ENCODE measurements at places on chromosomes 5 and 9.

DNA sequence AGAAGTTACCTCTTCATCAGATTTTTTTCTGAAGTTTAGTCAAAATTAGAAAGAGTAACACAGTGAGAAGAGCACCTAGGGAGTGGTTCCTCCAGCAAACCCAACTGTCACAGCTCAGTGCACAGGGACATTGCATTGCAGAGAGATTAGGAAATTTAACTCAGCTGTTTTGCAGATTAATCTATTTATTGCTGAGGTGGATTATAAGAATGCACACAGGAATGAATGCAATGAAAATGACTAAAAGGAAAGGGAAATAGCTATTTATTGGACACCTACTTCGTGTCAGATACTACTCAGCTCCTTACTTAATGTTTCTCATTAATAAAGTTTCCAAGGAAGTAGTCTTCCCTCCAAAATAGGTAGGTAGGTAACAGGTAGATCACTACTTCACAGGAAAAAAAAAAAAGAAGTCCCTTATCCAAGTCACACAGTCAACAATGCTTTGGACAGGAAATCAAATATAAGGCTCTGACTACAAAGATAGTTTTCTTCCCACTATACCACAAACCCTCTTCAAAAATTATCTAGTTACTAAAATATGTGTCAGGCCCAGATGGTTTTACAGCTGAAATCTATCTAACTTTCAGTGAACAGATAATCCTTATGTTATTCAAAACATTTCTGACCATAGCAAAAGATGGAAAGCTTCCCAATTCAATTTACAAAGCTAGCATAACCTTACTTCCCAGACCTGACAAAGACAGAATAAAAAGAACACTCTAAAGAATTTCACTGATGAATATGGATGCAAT, 442.2 kb upstream of the MPDZ start:
- DNase-seq = no peak

GRCh38 chr5:132426525-132427138, 57.1 kb downstream of the SLC22A5 start:
- DNase-seq = peak; percentile 81

DNA sequence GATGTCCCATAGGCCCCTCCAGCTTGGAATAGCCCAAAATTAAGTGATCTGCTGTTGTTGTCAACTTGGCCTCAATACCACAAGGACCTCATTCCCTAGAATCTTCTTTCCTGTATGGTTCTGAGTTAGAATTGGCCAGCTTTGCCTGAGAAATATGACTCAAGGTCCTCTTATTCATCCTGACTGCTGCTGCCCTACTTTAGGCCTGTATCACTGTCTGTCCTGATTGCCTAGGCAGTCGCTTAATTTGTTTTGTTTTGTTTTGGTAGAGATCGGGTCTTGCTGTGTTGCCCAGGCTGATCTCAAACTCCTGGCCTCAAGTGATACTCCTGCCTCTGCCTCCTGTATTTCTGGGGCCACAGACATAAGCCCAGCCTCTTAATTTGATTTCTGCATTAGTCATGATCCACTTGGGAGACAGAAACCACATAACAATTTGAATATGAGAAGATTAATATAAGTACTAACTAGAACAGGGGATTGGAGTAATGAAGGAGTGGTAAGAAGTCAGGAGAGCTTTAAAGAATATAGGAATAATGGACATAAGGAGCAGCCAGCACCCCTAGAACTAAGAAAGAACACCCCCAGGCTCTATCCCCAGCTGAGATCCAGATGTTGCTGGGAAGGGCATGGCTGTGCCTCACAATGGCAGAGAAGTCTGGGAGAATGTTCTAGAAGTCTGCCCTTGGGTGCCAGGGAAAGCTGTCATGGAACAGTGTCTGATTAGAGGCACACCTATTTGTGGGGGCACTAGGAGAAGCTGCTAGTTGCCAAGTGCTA, 4.6 kb downstream of the TEX53 start:
- no peak for DNase-seq

- no peak for DNase-seq
Measured at GRCh38 chr5:135367554-135367953, 31.5 kb downstream of the MACROH2A1 start.

- DNase-seq = no peak
Measured at GRCh38 chr9:137107312-137107921, 7.1 kb downstream of the DPP7 start.

Measured in MM.1S (cell line).